Osteoblast (primary cell): ENCODE measurements at places on chromosomes 11 and 22.

- no peak for DNase-seq
- H3K4me3 ChIP-seq = no peak overlapping the region
- no peaks in the 10 kb centered on the region for H3K27me3 ChIP-seq
- no peaks in the 10 kb centered on the region for H3K36me3 ChIP-seq
Observed at GRCh38 chr11:14764179-14764578, 120.6 kb downstream of the PDE3B start.

DNA sequence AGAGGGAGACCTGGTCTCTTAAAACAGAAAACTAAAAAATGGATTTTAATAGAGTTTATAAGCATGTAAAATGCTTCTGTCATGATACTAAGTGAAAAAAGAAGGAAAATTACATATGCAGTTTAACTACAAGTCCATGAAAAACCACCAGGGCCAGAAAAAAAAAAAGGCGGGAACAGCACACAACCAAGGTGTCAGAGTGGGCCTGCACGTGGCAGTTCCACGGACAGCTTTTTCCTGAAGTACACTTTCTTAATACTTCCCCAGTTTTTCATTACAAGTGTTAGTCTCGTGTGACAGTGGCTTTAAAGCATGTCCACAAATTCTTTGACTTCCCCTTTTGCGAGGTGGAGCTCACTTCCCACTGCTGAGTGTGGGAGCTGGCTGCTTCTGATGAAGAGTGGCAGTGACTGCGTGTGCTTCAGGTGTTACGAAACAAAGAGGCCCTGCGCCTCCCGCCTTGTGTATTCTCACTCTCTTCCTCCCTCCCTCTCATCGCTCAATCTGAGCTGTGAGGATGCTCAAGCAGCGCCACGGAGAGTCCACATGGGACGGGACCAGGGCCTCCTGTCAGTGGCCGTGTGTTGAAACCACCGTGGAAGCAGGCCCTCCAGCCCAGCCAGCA lies 16.4 kb downstream of the PPM1F start:
- peak overlapping the region; percentile 92 for H3K27ac ChIP-seq
- H3K27me3 ChIP-seq = no peaks in the 10 kb centered on the region
- DNase-seq = peak; percentile 58
- H3K4me3 ChIP-seq = no peak overlapping the region

GRCh38 chr11:117044287-117045035 lies 53.8 kb downstream of the SIK3 start:
- DNase-seq = no peak
- H3K4me3 ChIP-seq = no peak overlapping the region

- peak overlapping the region; percentile 77 for H3K4me3 ChIP-seq
- peak overlapping the region; percentile 79 for H3K27ac ChIP-seq
- H3K27me3 ChIP-seq = no peaks in the 10 kb centered on the region
- DNase-seq = peak; percentile 97
- peaks cover 37% of the 10 kb centered on the region for H3K4me1 ChIP-seq
Observed at GRCh38 chr11:78417888-78418583, 416 bp upstream of the GAB2 start.

DNA sequence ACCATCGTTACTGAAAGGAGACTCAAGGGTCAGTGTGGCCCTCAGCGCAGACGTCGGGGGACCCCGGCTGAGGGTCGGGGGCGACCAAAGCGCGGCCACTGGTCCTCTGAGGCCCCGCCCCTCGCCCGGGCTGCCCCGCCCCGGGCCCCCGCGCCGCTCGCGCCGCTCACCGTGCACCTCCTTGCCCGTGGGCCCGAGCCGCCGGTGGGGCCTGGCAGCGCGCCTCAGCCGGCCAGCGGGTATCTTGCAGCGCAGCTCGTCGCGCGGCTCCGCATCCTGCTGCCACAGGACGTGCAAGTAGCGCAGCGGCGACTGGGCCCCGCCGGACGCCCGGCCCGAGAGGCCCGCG lies 419 bp downstream of the ANKRD54 start:
- H3K27me3 ChIP-seq = no peaks in the 10 kb centered on the region
- H3K4me1 ChIP-seq = peaks cover 12% of the 10 kb centered on the region
- peak overlapping the region; percentile 92 for H3K4me3 ChIP-seq

- H3K4me3 ChIP-seq = no peak overlapping the region
- peaks cover 3% of the 10 kb centered on the region for H3K36me3 ChIP-seq
- no peak for DNase-seq
- no peaks in the 10 kb centered on the region for H3K4me1 ChIP-seq
- H3K27ac ChIP-seq = no peak overlapping the region
Observed at GRCh38 chr11:67337257-67337656, 16.1 kb downstream of the POLD4 start.

- no peaks in the 10 kb centered on the region for H3K36me3 ChIP-seq
- H3K27ac ChIP-seq = no peak overlapping the region
- no peak for DNase-seq
- H3K4me3 ChIP-seq = no peak overlapping the region
Observed at GRCh38 chr11:132864811-132865576, 667.3 kb downstream of the OPCML start.
